ENCODE measurements at places on chromosomes 16 and 17. TPM values are rescaled to one million over a fixed set of nuclear protein-coding genes. Genes with fewer than 3 reads are reported as not detected.

- no peak for DNase-seq
Measured at GRCh38 chr16:593406-593805, 3.5 kb downstream of the RAB40C start.

- no peak for DNase-seq
Measured at GRCh38 chr17:75065562-75066151, 18.6 kb downstream of the KCTD2 start.

DNA sequence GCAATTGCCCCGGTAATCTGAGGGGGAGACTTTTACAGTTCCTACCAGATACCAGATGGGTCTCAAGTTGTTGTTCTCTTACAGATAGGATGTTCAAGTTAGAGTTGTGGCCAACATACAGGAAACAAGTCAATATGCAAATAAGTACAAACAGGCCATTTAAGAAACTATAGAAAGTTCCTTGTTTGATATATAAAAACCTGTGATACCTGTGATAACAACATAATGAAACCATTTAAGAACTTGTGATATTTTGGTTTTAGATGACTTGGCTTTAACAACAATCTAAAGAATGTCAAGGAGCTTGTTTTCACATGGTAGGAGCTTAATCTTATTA, 16.8 kb downstream of the CDR2 start:
- DNase-seq: no peak

Gene PEX12
- total RNA-seq: 5.1 TPM

Data from activated naive CD4-positive, alpha-beta T cell treated with anti-CD3 and anti-CD28 coated beads, Interleukin-2, amount 50 U/mL, for 72 hours (primary cell).